ENCODE measurements at places on chromosomes 3 and 15. TPM values are rescaled to one million over a fixed set of nuclear protein-coding genes. Genes with fewer than 3 reads are reported as not detected.

GRCh38 chr3:182491577-182491976 lies 301.7 kb upstream of the ATP11B start:
- H3K36me3 ChIP-seq = no peaks in the 10 kb centered on the region
- peaks cover 18% of the 10 kb centered on the region for H3K4me1 ChIP-seq
- H3K27ac ChIP-seq = no peak overlapping the region
- no peak for DNase-seq
- peaks cover 4% of the 10 kb centered on the region for H3K27me3 ChIP-seq
- H3K4me3 ChIP-seq = no peak overlapping the region

DNA sequence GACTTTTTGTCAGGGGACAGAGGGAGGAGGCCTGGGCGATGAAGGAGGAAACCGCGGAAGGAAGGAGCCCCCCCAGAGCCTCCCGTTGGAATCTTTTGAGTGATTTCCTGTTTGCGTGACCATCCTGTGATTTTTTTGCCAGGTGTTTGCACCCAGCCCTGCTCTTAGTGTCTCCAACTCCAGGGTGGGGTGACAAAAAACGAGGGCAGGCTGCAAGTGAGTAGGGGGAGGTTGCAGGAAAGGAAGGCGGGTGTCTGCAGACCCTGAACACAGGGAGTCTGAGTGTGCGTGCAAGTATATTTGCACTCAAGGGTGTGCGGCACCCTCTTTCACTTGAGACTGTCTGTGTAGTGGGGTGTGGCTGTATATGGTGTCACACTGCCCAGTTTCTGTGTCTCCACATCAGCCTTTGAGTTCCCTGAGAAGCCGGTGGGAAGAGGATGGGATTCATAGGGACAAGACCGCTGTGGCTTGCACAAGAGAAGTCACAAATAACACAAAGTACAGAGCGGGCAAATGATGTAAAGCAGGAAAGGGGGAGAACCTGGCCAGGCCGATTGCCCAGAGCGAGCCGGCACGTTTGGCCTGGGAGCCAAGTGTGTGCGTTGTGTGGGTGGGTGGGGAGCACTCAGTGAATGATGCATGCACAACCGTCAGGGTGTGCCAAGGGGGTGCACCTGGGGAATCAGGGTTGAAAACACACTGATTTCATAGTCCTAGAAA lies 6.6 kb downstream of the ISLR2 start:
- DNase-seq = no peak
- peaks cover 4% of the 10 kb centered on the region for H3K36me3 ChIP-seq
- H3K4me1 ChIP-seq = peaks cover 20% of the 10 kb centered on the region
- peak overlapping the region; percentile 80 for H3K4me3 ChIP-seq
- H3K27ac ChIP-seq = peak overlapping the region; percentile 73
- H3K27me3 ChIP-seq = peaks cover 26% of the 10 kb centered on the region

- H3K27ac ChIP-seq = peak overlapping the region; percentile 57
- peaks cover 4% of the 10 kb centered on the region for H3K4me1 ChIP-seq
- peaks cover 4% of the 10 kb centered on the region for H3K27me3 ChIP-seq
- H3K36me3 ChIP-seq = no peaks in the 10 kb centered on the region
Measured at GRCh38 chr3:62665627-62666437, 209.4 kb downstream of the CADPS start.

DNA sequence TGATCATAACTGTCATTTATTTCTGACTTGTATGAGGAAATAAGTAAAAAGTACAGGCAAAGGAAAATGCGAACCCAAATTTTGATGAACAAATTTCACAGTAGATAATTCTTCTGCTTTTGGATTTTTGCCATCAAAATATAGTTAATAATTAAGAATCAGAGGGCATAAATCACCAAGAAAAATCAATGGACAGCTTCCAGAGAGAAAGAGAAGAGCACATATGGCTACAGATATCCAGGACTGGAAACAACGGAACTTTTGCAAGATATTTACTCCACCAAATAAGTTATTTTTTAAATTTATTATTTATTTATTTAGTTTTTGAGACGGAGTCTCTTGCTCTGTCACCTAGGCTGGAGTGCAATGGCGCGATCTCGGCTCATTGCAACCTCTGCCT lies 35.1 kb upstream of the NANOGP8 start:
- H3K4me1 ChIP-seq = peaks cover 6% of the 10 kb centered on the region
- no peaks in the 10 kb centered on the region for H3K27me3 ChIP-seq
- DNase-seq = no peak
- H3K4me3 ChIP-seq = no peak overlapping the region

GRCh38 chr15:40259021-40259420 lies 20.2 kb downstream of the PAK6 start:
- peaks cover 12% of the 10 kb centered on the region for H3K4me1 ChIP-seq
- peaks cover 8% of the 10 kb centered on the region for H3K27me3 ChIP-seq
- H3K27ac ChIP-seq = no peak overlapping the region
- no peaks in the 10 kb centered on the region for H3K36me3 ChIP-seq

- H3K4me1 ChIP-seq = no peaks in the 10 kb centered on the region
- no peak for DNase-seq
- H3K27ac ChIP-seq = no peak overlapping the region
- H3K4me3 ChIP-seq = no peak overlapping the region
- H3K36me3 ChIP-seq = no peaks in the 10 kb centered on the region
Measured at GRCh38 chr3:157117206-157117605, 42.7 kb downstream of the CCNL1 start.

- H3K27ac ChIP-seq = no peak overlapping the region
- H3K36me3 ChIP-seq = peaks cover 4% of the 10 kb centered on the region
- peak overlapping the region; percentile 44 for H3K4me3 ChIP-seq
- peak; percentile 23 for DNase-seq
- peaks cover 14% of the 10 kb centered on the region for H3K27me3 ChIP-seq
- H3K4me1 ChIP-seq = peaks cover 14% of the 10 kb centered on the region
Measured at GRCh38 chr3:124586126-124587052, 143.9 kb upstream of the UMPS start.

- H3K4me3 ChIP-seq = no peak overlapping the region
- no peak overlapping the region for H3K27ac ChIP-seq
- no peaks in the 10 kb centered on the region for H3K36me3 ChIP-seq
- H3K4me1 ChIP-seq = peaks cover 19% of the 10 kb centered on the region
Measured at GRCh38 chr3:131393868-131394267, 12.3 kb downstream of the NUDT16 start.

GRCh38 chr3:71509066-71509465 lies 74.5 kb downstream of the FOXP1 start:
- H3K4me1 ChIP-seq = no peaks in the 10 kb centered on the region
- no peak overlapping the region for H3K4me3 ChIP-seq
- no peaks in the 10 kb centered on the region for H3K27me3 ChIP-seq
- no peaks in the 10 kb centered on the region for H3K36me3 ChIP-seq
- no peak for DNase-seq

DNA sequence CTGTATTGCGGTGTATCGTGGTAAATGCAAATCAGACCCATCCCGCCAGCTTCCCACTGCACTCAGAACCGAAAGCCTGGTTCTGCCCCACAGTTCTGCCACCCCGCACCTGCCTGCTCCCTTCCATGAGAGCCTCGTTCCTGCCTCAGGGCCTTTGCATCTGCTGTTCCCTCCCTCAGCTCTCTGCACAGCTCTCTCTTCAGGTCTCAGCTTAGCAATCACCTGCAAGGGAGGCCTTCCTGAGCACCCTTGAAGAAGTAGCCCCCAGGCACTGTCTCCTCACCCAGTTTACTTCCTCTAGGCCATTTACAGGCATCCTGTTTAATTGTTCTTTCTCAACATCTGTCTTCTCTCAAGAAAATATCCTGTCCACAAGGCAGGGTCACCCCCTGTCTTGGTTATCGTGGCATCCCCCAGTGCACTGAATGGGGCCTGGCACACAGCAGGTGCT lies 13.3 kb upstream of the IQSEC1 start:
- peaks cover 10% of the 10 kb centered on the region for H3K27me3 ChIP-seq
- peaks cover 17% of the 10 kb centered on the region for H3K4me1 ChIP-seq
- H3K27ac ChIP-seq = no peak overlapping the region
- no peak overlapping the region for H3K4me3 ChIP-seq
- no peak for DNase-seq
- no peaks in the 10 kb centered on the region for H3K36me3 ChIP-seq

DNA sequence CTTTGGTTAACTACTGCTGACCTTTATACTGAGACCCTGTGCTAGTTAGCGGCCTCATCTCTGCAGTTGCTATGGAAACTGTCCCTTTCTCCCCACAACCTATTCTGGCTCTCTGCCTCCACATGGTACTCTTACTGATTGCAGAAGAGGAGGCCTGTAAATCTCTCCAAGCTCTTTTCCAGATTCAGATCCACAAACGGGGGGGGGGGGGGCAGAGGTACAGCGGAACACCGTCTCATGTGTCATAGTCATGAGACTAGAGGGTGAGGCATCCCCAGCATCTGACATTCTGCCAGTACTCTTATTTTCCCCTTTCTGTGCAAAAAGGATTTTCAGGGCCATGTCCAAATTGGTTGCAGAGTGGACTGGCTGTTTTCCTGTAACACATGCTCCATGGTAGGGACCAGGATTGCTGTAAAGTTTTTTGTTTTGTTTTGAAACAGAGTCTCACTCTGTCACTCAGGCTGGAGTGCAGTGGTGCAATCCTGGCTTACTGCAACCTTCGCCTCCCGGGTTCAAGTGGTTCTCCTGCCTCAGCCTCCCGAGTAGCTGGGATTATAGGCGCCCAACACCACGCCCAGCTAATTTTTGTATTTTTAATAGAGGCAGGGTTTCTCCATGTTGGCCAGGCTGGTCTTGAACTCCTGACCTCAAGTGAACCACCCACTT lies 8.3 kb upstream of the MAP1A start:
- peaks cover 13% of the 10 kb centered on the region for H3K27me3 ChIP-seq
- peaks cover 35% of the 10 kb centered on the region for H3K4me1 ChIP-seq
- H3K27ac ChIP-seq = peak overlapping the region; percentile 98
- no peak for DNase-seq

DNA sequence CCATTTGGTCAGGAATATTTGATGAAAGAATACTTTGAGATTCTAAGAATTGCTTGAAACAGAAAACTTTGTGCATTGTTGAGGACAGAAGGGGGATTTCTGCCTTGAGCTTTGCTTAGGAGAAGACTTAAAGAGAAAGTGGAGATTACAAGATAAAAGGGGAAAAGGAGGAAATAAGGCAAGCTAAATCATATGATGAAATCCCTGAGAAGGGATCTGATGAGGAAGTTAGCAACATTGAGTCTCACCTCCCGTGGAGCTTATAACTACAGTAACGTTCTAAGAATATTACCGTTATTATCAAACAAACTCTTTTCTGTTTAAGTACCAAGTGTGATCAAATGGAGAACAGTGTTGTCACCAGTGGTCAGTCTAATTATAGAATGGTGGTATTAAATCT lies 414.7 kb upstream of the NAALADL2 start:
- DNase-seq = no peak
- H3K4me3 ChIP-seq = no peak overlapping the region
- peaks cover 8% of the 10 kb centered on the region for H3K27me3 ChIP-seq
- peaks cover 8% of the 10 kb centered on the region for H3K4me1 ChIP-seq

DNA sequence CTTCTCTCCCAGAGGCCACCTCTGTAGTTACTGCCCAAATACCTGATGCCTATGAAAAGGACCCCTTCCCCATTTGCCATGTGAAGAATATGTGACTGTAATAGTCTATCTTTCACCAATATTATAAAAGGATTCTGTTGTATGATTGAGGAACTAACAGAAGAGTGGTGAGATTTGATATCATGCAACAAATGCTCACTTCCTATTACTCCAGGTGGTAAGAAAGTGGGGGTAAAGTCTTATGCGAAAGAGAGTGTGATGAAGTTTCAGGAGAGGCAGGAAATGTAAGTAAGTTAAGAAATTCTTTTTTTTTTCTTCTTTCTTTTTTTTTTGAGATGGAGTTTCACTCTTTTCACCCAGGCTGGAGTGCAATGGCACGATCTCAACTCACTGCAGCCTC lies 24.4 kb upstream of the RAP2B start:
- H3K36me3 ChIP-seq = no peaks in the 10 kb centered on the region
- no peaks in the 10 kb centered on the region for H3K4me1 ChIP-seq
- peaks cover 1% of the 10 kb centered on the region for H3K27me3 ChIP-seq
- no peak overlapping the region for H3K4me3 ChIP-seq
- no peak for DNase-seq

GRCh38 chr3:149274220-149274619 lies 52.6 kb upstream of the CP start:
- H3K27me3 ChIP-seq = no peaks in the 10 kb centered on the region
- no peak overlapping the region for H3K4me3 ChIP-seq
- no peaks in the 10 kb centered on the region for H3K4me1 ChIP-seq
- no peak for DNase-seq

Gene RHOV
- 1.8 TPM for total RNA-seq

Gene GABRG3
- total RNA-seq = 1.3 TPM

Gene MTFMT
- 12.6 TPM for total RNA-seq

Gene TMEM212
- total RNA-seq = not detected

Gene STRIT1
- total RNA-seq = not detected

Gene SLC28A2
- not detected for total RNA-seq
